Occipital lobe (tissue), 3 donors: ENCODE measurements at places on chromosomes 2 and 18. TPM values are rescaled to one million over a fixed set of nuclear protein-coding genes. Genes with fewer than 3 reads are reported as not detected.

TMX3 gene
- 84.7 TPM for total RNA-seq

TMEM169 gene
- total RNA-seq, result 21.7 TPM

STON1 gene
- total RNA-seq, result 9.4 TPM

MEIS1 gene
- total RNA-seq, result 20.7 TPM

TMEM182 gene
- 3.6 TPM for total RNA-seq

SCYGR8 gene
- total RNA-seq, result not detected

TMEM247 gene
- total RNA-seq, result not detected

DNA sequence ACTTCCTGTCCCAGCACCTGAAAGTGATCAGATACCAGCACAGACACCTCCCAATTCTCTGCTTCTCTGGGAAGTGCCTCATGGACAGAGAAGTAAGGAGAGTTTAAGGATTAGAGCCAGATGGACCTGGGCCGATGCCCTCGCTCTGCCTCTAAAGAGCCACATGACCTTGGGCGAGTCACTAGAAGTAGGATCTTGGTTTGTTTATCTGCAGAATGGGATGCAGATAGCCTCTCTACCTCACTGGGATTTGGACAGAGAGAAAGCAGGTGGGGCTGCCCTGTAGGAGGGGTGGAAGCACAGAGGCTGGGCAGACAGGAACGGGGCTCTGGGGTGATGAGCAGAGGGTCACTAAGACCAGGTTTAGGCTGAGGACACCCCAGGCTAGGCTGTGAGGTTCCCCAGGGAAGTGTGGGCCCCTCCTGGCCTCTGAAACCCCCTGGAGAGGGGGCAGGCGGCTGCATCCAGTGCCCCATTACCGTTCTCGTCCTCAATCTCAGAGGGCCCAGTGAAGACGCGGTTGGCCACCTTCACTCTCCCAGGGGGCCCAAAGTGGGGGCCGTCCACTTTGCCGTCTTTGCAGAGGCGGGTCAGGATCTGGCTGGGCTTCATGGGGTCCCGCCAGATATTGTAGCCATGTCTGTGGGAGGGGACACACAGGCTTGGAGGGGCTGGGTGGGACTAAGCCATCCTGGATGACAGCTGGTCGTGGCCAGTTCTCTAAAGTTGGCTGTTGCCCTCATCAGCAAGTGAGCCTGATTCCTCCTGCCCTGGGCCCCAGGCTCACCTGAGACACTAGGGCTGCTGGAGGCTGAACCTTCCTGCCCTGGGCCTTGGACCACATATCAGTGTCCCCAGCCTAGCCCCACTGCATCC lies 13.3 kb downstream of the OTOF start:
- no peak for DNase-seq

GRCh38 chr2:218166791-218167190 lies at the start of gene CXCR1:
CXCR1 (minus strand) TSS chr2:218166962; CDS start chr2:218165211, 1,751 bp downstream.
- DNase-seq, result no peak

DNA sequence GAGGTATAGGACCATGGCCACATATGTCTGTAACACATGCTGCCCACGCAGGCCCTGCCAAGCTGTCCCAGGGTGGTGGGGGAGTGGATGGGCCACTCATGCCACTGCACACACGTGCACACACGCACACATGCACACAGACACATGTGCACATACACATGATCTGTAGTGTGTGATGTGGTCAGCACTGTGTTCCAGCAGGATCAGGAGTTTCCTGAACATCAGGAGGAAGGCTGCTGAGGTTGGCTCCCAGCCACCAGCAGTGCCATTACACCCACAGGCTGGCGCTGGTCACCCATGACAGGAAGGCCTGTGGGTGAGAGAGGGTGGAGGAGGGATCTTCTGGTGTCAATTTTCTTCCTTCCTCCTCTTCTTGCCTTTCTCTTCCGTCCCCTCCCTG lies 44.7 kb downstream of the POMC start:
- no peak for DNase-seq

DNA sequence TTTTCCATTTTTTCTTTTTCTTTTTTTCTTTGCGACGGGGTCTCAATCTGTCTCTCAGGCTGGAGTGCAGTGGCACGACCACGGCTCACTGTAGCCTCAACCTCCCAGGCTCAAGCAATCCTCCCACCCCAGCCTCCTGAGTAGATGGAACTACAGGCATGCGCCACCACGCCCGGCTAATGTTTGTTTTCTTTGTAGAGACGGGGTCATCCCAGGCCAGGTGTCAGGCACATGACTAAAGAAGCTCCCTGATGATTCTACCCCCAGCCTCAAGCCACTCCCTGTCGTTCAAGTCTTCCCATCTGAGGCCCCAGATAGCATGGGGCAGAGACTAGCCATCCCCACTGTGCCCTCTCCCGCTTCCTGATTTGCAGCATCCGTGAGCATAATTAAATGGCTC lies 9.8 kb upstream of the FZD5 start:
- DNase-seq, result no peak

GRCh38 chr2:209383212-209383611 lies 40.6 kb upstream of the MAP2 start:
- DNase-seq, result no peak

- no peak for DNase-seq
Observed at GRCh38 chr2:63851691-63852311, 10.1 kb downstream of the UGP2 start.

DNA sequence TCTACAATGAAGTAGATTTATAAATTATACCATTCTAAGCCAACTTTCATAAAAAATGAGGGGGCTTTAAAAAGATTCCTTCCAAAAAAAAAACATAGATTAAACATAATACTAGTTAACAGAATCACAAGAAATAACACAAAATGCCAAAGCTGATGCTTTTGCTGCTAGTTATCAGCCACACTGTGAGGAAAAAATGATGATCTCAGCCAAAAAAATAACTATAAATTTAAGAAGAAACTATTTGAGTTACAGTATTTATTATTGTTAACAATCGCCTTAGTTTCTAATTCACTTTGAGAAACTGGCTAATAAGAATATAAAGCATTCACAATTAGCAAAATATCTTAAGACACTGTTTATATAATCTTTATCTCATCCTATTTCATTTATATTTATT lies 27.1 kb downstream of the BAZ2B start:
- no peak for DNase-seq

DNA sequence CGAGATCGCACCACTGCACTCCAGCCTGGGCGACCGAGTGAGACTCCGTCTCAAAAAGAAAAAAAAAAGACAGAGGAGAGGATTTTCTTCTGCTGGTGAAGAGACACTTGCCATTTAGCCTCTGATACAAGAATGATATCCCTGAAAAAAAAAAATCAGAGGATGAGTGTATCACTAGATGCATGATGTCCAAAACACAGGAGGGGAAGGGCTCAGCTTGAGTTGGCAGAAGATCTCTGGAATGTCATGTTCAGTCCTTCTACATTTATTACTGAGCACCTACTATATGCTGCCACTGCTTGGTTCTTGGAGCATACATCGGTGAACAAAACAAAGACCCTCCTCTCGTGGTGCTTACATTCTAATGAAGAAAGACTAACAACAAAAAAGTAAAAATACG lies 10.9 kb upstream of the PKDCC start:
- no peak for DNase-seq

- DNase-seq, result no peak
Observed at GRCh38 chr2:69298261-69298660, 88.8 kb downstream of the GFPT1 start.

- no peak for DNase-seq
Observed at GRCh38 chr2:72133721-72134407, 13.8 kb downstream of the CYP26B1 start.

GRCh38 chr2:233100192-233100998 lies 40.3 kb downstream of the INPP5D start:
- no peak for DNase-seq

GRCh38 chr2:144132357-144132756 lies 387.6 kb downstream of the ZEB2 start:
- no peak for DNase-seq

DNA sequence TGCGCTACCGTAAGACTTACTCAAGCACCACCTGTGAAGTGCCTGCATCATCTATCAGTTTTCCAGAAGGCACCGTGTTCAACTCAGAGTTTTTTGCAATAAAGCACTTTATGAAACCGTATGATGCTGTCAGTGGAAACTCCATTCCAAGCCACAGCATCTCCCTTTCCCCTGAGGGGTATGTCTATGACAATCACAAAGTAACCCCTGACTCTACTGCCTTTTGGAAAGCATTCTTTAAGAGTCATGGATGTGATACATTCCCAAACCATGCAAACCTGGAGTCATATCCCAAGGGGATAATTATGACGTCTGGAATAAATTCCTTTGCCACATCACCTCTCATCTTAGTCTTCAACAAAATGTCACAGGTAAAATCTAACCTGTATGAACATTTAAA lies 39.2 kb downstream of the UNC50 start:
- DNase-seq, result no peak

DNA sequence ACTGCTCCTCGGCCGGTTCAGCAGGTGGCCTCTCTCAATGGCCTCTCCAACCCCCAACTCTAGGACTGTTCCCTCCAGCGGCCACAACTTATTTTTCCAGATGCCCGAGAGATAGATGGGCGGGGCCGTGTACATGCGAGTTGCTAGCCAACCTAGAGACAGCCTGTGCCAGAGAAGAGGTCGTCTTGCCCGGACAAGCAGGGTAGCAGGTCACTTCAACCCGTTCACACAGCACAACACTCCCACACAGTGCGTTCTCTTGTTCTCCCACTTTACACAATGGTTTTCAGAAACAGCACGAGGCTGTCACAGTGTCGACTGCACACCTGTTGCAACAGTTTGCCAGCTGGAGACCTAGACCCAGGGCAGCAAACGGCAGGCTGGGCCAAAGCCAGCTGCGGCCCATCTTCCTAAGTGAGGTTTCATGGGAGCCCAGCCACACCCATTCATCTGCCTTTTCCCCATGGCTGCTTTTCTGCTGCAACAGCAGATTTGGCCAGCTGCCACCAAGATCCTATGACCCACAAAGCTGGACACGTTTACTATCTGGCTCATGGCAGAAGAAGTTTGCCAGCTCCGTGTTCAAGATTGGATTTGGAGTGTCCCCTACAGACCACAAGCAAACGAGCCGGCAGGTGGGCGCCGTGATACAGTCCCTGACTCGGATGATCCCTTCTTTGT lies 7.3 kb upstream of the PRLH start:
- no peak for DNase-seq

- no peak for DNase-seq
Observed at GRCh38 chr18:7914834-7915670, 347.9 kb downstream of the PTPRM start.

DNA sequence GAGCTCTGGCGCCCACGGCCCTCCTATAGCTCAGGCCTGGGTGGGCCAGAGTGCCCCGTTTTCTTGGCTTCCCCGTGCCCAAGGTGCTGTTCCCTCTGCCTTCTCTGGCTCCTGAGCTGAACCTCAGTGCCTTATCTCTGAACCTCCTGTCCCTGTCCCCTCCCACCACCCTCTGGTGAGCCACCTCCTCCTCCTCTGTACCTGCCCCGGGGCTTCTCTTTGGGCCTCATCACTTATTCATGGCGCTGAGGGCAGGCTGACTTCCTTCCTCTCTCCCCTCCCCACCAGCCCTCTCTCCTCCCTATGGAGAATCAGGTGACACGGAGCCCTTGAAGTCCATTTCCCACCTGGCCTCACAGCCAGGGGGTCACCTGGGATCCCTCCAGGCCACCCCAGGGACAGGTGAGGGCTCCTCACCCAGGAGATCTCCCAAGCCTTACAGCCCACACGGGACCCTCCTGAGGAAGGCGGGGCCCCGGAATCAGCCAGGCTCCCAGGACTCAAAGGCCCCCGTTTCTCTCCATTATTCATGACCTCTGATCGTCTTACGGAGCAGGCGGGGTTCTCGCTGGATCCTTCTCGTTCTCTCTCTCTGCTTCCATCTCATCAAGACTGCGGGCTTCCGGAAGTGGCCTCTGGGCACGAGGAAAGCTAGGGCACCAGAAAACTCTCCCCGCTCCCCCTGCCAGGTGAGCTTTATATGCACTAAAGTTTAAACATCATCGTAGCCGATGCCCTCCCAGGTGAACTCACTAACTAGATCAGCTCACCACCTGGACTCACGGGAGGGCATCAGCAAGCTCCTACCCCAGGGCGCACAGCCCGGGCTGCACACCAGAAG lies at the start of gene LOXHD1:
Gene LOXHD1, minus strand, starts transcription at position 106 of the 841 bp plus-strand sequence. CDS start 187 bp downstream, outside the sequence.
- no peak for DNase-seq

DNA sequence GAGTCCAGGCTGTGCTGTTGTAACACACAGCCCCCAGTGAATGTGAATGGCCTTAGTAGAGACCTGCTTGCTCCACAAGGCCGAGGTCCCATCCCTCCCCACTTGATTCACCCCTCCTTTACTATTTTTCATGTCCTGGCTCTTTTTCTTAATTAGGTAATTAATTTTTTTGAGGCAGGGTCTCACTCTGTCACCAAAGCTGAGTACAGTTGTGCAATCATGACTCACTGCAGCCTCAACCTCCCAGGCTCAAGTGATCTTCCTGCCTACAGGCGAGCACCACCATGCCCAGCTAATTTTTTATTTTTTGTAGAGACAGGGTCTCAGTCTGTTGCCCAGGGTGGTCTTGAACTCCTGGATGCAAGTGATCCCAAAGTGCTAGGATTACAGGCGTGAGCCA lies 19.3 kb downstream of the FBLN7 start:
- no peak for DNase-seq

DNA sequence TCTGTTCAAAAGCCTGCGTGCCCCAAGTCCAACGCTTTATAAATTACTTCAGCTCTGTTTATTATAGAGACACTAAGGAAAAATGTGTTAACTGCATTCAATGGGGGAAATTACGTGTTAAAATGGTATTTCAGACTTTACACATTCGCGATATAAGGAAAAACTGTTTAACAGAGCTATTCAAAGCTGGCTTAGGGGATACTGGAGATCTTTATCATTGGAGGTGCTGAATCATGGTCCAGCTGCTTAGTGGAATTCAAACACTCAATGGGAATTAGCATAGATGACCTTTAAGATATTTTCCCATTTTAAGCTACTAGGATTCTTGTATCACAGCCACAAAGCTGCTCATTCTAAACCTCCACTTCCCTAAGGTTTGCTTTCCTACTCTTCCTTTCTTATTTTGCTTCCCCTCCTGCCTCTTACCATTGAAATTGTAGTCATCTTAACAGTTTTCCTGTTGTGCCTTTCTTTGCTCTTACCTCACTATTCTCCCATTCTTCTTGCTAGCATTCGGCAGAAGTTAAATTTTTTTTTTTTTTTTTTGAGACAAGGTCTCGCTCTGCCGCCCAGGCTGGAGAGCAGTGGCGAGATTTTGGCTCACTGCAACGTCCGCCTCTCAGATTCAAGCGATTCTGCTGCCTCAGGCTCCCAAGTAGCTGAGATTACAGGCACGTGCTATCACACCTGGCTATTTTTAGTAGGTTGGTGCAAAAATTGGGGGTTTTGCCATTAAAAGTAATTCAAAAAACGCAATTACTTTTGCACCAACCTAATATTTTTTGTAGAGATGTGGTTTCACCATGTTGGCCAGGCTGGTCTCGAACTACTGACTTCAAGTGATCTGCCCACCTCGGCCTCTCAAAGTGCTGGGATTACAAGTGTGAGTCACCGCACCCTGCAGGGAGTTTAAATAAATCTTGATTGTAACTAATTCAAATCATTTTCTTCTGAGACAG lies 6.5 kb downstream of the SULT6B1 start:
- DNase-seq, result no peak

DNA sequence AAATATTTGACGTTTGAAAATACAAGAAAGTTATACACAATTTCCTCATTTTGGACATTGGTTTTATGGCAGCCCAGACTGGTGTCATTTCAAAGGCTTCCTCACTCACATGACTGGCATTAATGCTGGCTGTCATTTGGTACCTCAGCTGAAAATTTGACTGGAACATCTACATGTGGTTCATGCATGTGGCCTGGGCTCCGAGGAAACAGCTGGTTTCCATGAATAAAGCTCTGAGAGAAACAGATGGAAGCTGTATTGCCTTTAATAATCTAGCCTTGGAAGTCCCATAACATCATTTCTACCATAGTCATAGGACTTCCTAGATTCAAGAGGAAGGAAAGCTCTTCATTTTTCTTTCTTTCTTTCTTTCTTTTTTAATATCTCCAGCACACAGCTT lies 42.9 kb upstream of the RIT2 start:
- DNase-seq, result no peak

GRCh38 chr2:160651416-160652200 lies 158.0 kb upstream of the RBMS1 start:
- peak; percentile 50 for DNase-seq
